ENCODE measurements at places on chromosomes 5 and 9.

GRCh38 chr9:107707915-107708441 lies 218.4 kb upstream of the KLF4 start:
- DNase-seq = no peak

- no peak for DNase-seq
Observed at GRCh38 chr9:18459962-18460584, 13.9 kb upstream of the ADAMTSL1 start.

- DNase-seq = no peak
Observed at GRCh38 chr5:91264311-91265051, 118.6 kb downstream of the ARRDC3 start.

- no peak for DNase-seq
Observed at GRCh38 chr9:114137831-114138230, 17.5 kb upstream of the COL27A1 start.

- peak; percentile 54 for DNase-seq
Observed at GRCh38 chr9:83981126-83981871, 694 bp downstream of the RMI1 start.

GRCh38 chr9:120386390-120387131 lies 193.4 kb downstream of the CDK5RAP2 start:
- DNase-seq = no peak

GRCh38 chr5:31846934-31847333 lies 208.0 kb downstream of the PDZD2 start:
- no peak for DNase-seq

GRCh38 chr9:38083858-38084555 lies 15.0 kb upstream of the SHB start:
- no peak for DNase-seq

- no peak for DNase-seq
Observed at GRCh38 chr9:113909421-113909820, 33.3 kb downstream of the ZNF618 start.

- DNase-seq = no peak
Observed at GRCh38 chr9:108801949-108802348, 53.8 kb downstream of the ACTL7B start.

- DNase-seq = peak; percentile 53
Observed at GRCh38 chr9:133347515-133347984, 381 bp downstream of the MED22 start.

DNA sequence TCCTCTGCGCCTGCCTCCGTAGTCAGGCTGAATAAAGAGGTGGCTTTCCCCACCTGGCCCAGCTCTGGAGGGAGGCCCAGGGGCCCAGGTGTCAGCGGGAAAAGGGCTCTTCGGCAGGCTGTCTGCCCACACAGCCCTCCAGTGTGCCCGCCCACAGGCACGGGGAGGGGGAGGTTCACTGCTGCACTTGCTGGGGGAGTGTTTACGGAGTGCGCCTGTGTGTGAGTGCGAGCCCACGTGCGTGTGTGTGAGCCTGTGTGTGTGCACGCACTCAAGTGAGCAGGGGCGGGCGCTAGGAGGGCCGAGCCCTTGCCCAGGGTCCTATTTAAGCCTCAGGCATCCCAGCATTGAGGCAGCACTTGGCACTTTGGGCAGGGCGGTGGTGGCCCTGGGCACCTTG lies 10.9 kb downstream of the DNLZ start:
- DNase-seq = no peak

DNA sequence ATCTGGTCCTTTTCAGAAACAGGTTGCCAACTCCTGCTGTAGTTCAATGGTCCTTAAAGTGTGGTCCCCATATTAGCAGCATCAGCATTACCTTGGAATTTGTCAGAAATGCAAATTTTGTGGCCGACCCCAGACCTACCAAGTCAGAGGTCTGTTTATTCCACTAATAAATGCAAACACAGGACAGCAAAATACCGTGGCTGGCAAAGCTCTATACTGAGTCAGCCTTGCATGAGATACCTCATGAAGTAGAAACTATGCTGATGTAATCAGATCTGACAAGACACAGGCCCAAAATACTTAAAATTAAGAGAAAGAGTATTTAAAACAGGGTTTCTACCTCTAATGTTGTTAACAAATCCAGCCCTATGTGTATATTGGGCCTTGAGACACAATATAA lies 3.0 kb downstream of the GOLM1 start:
- DNase-seq = no peak
